WTC11 (cell line): ENCODE measurements at places on chromosomes 6 and 20. TPM values are rescaled to one million over a fixed set of nuclear protein-coding genes. Genes with fewer than 3 reads are reported as not detected.

GRCh38 chr6:24019393-24019792, 106.6 kb upstream of the NRSN1 start:
- no peak overlapping the region for H3K27ac ChIP-seq
- DNase-seq = no peak
- no peak overlapping the region for H3K4me3 ChIP-seq
- H3K4me1 ChIP-seq = no peaks in the 10 kb centered on the region

DNA sequence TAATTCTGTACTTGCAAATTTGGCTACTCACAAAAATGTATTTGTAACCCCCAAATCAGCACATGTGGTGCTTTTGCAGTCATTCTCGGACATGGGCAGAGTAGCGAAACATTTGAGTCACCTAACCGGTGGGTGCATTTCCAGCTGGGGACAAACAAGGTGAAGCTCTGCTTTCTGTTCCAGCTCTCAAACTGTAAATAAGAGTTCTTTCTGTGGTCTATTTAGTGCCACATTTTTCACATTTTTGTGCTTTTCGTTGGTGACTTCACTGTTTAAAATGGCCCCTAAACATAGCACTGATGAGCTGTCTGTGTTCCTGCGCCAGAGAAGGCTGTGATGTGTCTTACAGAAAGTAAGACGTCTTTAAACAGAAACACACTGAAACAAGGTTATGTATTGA, 244.5 kb downstream of the CDC5L start:
- no peaks in the 10 kb centered on the region for H3K36me3 ChIP-seq
- H3K27me3 ChIP-seq = no peaks in the 10 kb centered on the region; the same call in none of the 2 replicates
- H3K27ac ChIP-seq = no peak overlapping the region
- DNase-seq = no peak
- H3K4me3 ChIP-seq = no peak overlapping the region
- peaks cover 25% of the 10 kb centered on the region for H3K4me1 ChIP-seq

DNA sequence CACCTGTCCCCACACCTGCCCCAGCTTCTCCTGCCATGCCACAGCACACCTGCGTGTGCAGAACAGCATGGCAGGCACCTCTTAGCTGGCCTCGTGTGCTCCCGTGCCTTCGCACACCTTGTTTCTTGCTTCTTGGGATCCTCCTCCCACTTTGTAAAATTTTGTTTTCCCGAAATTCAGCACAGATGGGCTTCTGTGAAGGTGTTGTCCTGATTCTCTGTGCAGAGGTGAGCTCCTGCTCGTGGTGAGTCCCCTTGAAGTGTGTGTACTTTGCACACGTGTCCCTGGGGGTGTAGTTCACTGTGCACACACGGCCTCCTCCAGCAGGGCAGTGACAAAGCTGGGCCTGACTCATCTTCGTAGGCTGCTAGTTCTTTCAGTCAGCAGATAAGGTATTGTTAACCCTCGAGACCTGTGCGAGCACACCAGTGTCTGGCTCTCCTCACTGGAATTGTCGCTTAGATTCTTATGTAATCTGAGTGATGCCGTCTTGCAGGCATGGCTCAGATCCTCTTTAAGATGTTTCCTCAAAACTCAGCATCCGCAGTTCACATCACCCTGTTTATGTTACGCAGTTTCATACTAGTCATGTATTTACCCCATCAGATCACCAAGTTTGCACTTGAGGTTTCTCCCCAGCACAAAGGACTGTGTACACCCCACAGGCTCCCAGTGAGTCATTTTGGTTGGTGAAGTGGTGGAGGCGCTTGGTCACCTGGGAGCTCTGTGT, 77.7 kb downstream of the CDYL start:
- H3K4me1 ChIP-seq = peaks cover 48% of the 10 kb centered on the region
- no peak overlapping the region for H3K4me3 ChIP-seq
- no peak for DNase-seq
- H3K27me3 ChIP-seq = no peaks in the 10 kb centered on the region
- H3K36me3 ChIP-seq = no peaks in the 10 kb centered on the region

- H3K27ac ChIP-seq = no peak overlapping the region
- H3K4me1 ChIP-seq = peaks cover 9% of the 10 kb centered on the region
- DNase-seq = no peak
- H3K36me3 ChIP-seq = no peaks in the 10 kb centered on the region
- no peak overlapping the region for H3K4me3 ChIP-seq
- H3K27me3 ChIP-seq = no peaks in the 10 kb centered on the region; the same call in 1 of the 2 replicates
Observed at GRCh38 chr6:142707255-142707654, 237.7 kb downstream of the HIVEP2 start.

DNA sequence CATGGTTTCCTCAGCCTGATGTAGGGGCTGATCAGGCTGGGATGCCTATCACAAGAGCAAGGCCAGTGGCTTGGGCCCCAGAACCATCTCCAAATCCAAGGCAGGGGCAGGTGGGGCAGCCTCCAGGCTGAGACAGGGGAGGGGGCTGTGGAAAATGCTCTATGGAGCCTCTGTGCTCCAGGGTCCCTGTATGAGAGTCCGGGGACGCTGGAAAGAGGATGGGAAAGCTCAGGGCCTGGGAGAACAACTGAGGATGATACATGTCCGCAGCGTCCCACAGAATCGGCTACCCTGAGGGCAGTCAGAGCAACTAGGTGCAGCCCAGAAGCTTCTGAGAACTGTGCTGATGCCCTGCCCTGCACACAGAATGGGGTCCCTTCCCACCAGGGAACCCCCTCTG, 43.4 kb downstream of the CPXM1 start:
- H3K4me1 ChIP-seq = peaks cover 14% of the 10 kb centered on the region
- no peak for DNase-seq
- no peak overlapping the region for H3K4me3 ChIP-seq

DNA sequence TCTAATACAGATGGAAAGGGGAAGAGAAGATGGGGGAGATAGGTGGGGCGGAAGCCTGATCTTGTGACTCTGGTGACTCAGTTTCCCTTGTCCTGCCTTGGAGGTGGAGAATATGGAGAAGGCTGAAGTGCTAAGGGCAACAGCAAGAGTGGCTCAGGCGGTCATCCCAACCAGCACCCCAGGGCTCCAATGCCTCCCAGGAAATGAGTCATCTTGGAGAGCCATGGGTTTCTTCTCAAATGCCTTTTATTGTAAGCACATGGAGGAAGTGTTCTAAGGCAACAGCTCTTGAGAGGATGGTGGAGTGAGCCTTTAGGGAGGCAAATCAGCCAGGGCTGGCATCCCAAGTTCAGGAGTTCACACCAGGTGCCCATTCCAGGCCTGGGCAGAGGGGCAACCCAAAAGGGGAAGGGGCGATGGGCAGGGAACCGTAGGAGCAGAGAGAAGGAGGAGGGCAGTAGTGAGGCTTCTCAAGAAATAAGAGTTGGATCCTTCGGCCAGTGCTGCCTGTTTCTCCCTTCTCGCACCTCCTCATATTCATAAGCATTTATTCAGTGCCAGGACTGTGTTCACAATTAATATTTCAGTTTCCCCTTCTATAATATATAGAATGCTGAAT, 13.2 kb upstream of the AHCY start:
- peaks cover 7% of the 10 kb centered on the region for H3K36me3 ChIP-seq
- no peak for DNase-seq
- peaks cover 32% of the 10 kb centered on the region for H3K4me1 ChIP-seq
- no peak overlapping the region for H3K4me3 ChIP-seq
- peaks cover 10% of the 10 kb centered on the region for H3K27me3 ChIP-seq

DNA sequence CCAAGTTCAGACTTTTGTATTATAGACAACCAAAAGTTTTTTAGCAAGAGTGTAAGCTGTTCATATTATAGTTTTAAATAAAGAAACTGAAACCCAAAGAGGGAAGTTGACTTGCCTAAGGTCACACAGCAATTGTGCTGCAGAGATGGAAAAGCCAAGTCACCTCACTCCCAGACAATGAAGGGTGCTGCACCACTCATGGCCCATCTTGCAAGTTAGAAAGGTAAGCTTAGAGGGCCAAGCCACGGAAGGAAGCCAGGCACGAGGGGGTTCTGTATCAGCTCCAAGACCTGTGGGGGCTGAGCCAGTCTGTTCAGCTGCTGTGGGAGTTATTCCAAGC, 860 bp downstream of the DEFB124 start:
- peaks cover 59% of the 10 kb centered on the region for H3K27me3 ChIP-seq
- H3K4me1 ChIP-seq = no peaks in the 10 kb centered on the region
- no peak overlapping the region for H3K27ac ChIP-seq
- no peak overlapping the region for H3K4me3 ChIP-seq

DNA sequence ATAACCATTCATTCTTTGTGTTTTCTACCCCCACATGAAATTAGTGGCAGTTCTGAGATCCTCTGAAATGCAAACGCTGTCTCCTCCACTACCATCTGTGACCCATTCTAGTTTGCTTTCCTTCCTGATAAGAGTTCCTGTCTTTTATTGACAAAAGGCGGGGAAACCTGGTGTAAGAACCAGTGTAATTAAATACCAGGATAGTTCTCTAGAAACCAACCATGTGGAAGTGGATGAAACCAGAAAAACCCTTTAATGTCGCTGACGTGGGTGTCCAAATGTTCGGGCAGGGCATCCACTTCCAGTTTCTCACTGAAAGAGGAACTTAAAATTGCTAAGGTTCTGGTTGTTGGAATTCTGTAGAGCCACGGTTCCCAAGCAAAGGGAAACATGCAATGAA, 79.1 kb downstream of the TNFRSF21 start:
- H3K27ac ChIP-seq = peak overlapping the region; percentile 95
- H3K36me3 ChIP-seq = peaks cover 24% of the 10 kb centered on the region
- no peaks in the 10 kb centered on the region for H3K27me3 ChIP-seq
- DNase-seq = no peak

DNA sequence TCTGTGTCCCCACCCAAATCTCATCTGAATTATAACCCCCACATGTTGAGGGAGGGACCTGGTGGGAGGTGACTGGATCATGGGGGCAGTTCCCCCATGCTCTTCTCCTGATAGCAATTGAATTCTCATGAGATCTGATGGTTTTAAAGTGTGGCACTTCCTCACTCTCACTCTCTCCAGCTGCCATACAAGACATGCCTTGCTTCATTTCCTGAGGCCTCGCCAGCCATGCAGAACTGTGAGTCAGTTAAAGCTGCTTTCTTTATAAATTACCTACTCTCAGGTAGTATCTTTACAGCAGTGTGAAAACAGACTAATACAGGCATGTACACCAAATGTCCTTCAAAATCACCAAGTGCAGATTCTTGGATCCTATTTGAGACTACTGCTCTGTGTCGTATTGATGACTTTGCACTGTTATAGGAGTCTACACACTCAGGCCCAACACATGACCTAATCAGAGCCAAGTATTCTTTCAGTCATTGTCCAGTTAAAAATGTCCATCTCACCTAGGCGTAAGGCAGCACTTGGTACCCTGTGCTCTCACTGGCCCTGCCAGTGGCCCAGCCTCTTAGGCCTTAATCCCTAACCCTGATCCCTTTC, 52.8 kb upstream of the UST start:
- H3K4me3 ChIP-seq = no peak overlapping the region
- no peak overlapping the region for H3K27ac ChIP-seq
- peaks cover 25% of the 10 kb centered on the region for H3K27me3 ChIP-seq
- peaks cover 3% of the 10 kb centered on the region for H3K4me1 ChIP-seq
- peaks cover 7% of the 10 kb centered on the region for H3K36me3 ChIP-seq

DNA sequence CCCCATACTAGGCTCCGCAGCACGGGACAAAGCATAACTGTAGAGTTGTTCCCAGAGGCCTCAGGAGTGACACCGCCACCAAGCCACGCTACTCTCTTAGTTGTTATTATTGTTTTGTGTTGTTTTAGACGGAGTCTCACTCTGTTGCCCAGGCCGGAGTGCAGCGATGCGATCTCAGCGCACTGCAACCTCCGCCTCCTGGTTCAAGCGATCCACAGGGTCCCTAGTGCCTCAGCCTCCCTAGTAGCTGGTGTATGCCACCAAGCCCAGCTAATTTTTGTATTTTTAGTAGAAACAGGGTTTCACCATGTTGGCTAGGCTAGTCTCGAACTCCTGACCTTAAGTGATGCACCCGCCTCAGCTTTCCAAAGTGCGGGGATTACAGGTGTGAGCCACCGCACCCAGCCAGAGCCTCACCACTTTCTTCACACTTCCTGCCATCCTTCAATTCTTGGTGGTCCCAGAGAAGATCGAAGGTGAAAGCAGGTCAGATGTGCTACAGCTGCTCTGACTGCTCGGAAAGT, 11.8 kb downstream of the RPL7L1 start:
- DNase-seq = no peak
- no peaks in the 10 kb centered on the region for H3K27me3 ChIP-seq
- H3K36me3 ChIP-seq = peaks cover 15% of the 10 kb centered on the region
- peak overlapping the region; percentile 89 for H3K27ac ChIP-seq
- peaks cover 13% of the 10 kb centered on the region for H3K4me1 ChIP-seq

DNA sequence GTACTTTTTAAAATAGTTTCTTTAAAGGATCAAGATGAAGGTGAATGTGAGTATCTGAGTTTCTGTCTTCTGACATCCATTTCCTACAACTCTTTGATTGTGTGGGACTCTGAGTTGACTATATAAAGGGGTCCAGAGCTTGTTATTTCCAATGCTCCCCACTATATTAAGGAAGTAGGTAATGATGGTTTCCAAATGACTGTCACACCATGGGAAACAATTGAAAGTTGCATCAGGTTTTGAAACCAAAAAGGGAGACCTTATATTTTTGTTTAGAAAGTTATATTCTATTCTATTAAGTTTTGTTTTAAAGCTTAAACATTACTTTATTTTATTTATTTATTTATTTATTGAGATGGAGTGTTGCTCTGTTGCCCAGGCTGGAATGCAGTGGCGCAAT, 11.2 kb downstream of the CASS4 start:
- no peak for DNase-seq
- H3K27ac ChIP-seq = no peak overlapping the region
- H3K4me3 ChIP-seq = no peak overlapping the region
- no peaks in the 10 kb centered on the region for H3K36me3 ChIP-seq
- H3K27me3 ChIP-seq = peaks cover 59% of the 10 kb centered on the region

The LYRM2 gene
- 21.3 to 22.2 TPM (median 21.8 TPM) in 3 replicates for total RNA-seq

The LGSN gene
- 0.11 to 0.35 TPM (median 0.18 TPM) in 3 replicates for total RNA-seq

The NECAB3 gene
- 29.3 to 38.0 TPM (median 29.7 TPM) in 3 replicates for total RNA-seq

The CASS4 gene
- 0.11 to 0.14 TPM (median 0.13 TPM) in 3 replicates for total RNA-seq

The GGTLC1 gene
- not detected in 3 replicates for total RNA-seq

The SCGN gene
- not detected in 3 replicates for total RNA-seq

The FOXC1 gene
- 6.1 to 10.7 TPM (median 7.2 TPM) in 3 replicates for total RNA-seq

The MAP3K5 gene
- 1.6 to 1.9 TPM (median 1.7 TPM) in 3 replicates for total RNA-seq

The CRISP3 gene
- not detected in 3 replicates for total RNA-seq

The CTAGE9 gene
- total RNA-seq = 0.09 TPM in 1 of 3 replicates, not detected in the others

The ZC2HC1B gene
- not detected in 3 replicates for total RNA-seq
